ENCODE measurements at places on chromosomes 3 and 15.
A peak's percentile ranks its signal among the peaks of the same experiment; 100 is the strongest.

GRCh38 chr3:99482191-99482590 is 156.2 kb upstream of the COL8A1 start:
- DNase-seq = no peak

GRCh38 chr15:45665261-45665660 is 30.4 kb downstream of the SQOR start:
- no peak for DNase-seq

DNA sequence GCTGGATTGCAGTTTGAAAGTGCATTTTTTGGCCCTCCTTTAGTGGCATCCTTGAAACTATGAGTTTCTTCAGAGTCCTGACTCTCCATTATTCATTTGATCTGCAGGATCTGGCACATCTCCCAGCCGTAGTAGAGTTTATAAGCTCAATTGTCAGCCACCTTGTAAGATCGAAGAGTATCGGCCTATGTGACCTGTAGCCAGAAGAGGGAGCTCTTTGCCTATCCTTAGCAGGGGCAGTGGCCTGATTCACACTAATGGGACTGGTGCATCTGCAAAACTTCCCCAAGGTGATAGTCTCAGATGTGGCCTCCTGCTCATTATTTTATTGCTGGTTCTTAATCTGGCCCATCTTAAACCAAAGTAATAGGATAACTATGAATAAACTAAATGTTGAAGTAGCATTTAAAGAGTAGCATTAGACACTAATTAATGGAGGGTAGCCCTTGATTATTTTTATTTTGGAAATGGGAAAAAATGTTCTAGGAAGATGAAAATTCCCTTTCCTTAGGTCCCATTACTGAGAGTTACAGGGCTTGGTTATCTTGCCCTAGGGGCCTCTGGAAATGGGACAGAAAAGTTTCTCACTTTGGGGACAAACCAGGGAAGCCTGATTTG is 21.2 kb downstream of the GCSAM start:
- peak; percentile 66 for DNase-seq

DNA sequence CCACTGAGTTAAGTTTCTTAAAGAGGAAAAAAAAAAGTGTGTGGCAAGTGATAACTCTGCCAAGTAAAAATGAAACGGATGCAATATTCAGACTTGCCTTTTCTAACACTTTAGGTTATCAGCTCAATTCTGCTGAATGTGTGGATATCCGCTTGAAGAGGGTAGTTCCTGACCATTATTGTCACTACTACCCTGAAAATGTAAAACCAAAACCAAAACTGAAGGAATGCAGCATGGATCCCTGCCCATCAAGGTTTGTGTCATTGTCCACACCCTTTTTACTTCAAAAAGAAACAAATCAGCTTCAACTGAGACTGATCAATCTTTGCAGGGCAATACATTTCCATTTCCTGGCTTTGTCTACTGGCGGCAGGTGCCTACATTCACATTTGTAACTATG is 236.1 kb downstream of the ADAMTSL3 start:
- no peak for DNase-seq

DNA sequence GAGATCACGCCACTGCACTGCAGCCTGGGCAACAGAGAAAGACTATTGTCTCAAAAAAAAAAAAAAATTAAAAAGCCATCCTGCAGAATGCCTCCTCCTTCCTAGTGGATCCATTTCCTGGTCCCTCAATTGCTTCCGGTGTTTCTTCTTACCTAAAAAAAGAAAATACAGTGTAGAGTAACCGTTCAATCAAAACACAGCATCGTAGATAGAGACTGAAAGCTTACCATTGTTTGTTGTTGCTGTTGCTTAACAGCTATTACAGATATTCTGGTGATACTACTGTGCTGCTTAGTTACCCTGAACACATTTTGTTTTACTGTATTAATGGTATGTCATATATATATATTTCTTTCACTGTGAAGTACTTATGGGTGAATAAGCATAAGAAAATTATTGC is 105.5 kb upstream of the LRRFIP2 start:
- no peak for DNase-seq

DNA sequence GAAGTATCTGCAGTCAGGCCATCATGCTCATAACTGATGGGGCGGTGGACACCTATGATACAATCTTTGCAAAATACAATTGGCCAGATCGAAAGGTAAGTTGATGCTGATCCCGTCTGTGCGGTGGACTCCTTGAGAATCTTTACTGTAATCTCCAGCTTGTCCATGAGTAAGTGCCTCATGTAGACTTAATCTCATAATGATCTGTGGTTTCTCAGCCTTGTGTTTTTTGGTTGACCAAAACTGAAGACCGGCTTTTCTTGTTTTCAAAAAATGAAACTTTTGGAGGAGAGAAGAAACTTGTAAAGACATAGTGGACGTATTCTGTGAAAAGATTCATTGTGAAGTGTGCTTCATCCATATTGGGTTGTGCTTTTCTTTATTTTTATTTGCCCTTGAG is 285.7 kb downstream of the LRTM1 start:
- no peak for DNase-seq

All from BE2C (cell line).